ENCODE measurements at places on chromosomes 2 and 18. TPM values are rescaled to one million over a fixed set of nuclear protein-coding genes. Genes with fewer than 3 reads are reported as not detected.

The KIF5C gene
- total RNA-seq: 0.95 TPM

DNA sequence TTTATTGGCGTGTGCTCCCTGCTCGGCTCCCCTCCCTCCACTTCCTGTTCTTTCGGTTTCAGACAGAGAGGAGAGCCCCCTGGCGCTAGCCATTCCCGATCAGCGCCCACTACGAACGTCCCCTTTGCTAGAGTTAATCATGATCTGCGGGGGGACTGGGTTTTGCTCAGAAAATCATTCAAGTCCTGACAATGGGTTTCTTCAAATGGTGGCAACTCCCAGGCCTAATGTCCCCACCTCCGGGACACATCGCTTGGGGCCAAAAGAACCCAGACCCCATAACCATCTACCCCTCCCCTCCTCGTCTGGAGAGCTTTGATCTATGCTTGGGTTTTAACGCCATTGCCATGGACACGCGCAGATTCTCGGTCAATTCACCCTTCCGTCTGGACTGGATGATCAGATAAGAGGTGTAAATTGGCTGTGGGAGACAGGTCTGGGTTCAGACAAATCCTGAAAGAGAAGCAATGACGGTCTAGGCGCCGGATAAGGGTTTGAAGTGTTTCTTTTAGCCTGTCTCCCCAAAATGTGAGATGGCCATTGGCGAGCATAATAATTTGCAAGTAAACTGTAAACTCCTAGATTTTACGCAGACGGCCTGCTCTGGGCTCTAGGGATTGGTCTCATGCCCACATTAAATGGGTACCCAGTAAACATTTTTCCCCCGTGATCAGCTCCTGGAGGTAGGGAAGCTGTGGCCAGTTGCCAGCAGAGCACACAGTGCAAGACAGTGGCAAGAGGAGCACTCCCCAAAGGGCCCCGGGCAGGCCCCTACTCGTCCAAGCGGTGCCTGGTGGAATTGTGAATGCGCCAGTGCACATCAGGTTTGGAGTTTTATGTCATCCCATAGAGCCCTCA lies 4.7 kb downstream of the NRP2 start:
- no peak for DNase-seq

The RESP18 gene
- total RNA-seq: not detected

The ASTL gene
- not detected for total RNA-seq

DNA sequence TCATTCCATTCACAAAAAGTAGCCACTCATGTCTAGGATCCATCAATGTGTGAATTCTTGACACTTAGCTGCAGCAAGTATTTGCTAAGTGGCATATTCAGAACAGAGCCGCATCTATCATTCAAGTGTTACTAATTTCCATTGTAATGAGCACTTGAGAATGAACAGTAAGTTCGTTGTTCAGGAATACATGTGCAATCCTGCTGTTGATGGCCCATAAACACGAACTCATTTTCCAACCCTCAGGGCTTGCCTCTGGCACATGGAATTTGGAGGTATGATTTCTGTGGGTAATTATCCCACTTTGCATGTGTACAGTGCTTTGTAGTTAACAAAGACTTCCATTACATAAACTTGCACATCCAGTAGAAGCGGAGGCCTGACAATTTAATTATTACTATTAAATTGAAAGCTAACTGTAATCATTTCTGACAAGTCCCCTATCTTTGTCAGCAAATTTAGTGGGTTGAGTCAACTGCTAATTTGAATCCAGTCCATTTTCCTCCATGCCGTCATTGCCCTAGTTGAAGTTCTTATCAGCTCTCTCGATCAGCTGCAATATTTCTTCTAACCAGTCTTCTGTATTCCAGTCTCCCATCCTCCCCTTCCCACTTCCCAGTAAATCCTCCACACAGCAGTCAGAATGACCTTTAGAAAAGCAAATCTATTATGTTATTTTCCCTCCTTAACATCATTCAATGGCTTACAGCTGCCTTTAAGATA lies 116.0 kb upstream of the AQP4 start:
- DNase-seq: no peak

- DNase-seq: no peak
Observed at GRCh38 chr2:195671563-195671962, 14.5 kb downstream of the SLC39A10 start.
